Brain microvascular endothelial cell (primary cell): ENCODE measurements at places on chromosomes 11 and 22.

DNA sequence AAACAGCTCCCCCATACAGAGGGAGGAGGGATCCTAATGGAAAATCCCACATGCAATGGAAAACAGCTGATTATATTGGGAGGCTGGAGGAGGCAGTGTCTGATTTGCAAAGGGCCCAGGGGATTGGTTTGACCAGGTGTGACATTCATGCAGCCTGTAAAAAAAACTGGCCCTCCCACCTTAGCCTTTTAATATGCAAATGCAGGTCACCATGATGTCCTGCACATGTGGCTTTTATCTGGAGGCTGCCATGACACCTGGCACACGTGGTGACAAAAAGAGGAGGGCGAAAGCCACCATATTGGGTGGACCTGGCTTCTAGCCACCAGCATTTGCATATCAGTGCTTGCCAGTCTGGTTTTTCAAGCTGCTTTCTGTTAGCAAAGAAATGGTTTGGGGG, 48.5 kb downstream of the ZNF280B start:
- no peak for DNase-seq

- DNase-seq = no peak
These were observed 18.9 kb downstream of the MYRF start for GRCh38 chr11:61771195-61771894.

DNA sequence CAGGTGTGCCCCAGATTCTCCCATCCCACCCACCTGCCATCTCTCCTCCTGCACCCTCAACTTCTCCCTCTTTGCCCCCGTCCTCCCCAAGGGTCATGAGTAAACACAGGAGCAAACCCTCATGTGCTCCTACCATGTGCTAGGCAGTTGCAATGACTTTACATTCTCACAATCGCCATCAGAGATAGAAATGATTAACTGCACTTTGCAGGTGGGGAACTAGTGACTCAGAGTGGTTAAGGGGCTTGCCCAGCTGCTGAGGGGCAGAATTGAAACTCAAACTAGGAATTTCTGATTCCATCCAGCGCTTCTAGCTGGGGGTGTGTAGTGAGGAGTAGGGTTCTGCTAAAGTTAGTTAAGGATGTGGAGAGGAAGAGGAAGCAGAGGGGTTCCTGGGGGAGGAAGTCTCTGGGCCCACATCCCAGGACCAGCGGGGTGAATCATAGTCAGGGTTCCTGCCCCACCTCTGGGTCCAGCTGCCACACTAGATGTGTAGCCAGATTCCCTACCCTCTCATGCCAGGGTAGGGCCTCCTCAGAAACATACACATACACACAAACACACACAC, 16.0 kb upstream of the PRG2 start:
- no peak for DNase-seq

GRCh38 chr11:9565822-9566560, 7.5 kb upstream of the WEE1 start:
- DNase-seq = peak; percentile 100
